ENCODE measurements at places on chromosomes 16 and 17.

- DNase-seq = no peak
These were observed 184.7 kb downstream of the C16orf95 start for GRCh38 chr16:87132361-87133014.

GRCh38 chr17:68435876-68436842, 21.1 kb downstream of the WIPI1 start:
- peak; percentile 72 for DNase-seq

GRCh38 chr16:1380195-1380594, 28.5 kb downstream of the GNPTG start:
- no peak for DNase-seq

DNA sequence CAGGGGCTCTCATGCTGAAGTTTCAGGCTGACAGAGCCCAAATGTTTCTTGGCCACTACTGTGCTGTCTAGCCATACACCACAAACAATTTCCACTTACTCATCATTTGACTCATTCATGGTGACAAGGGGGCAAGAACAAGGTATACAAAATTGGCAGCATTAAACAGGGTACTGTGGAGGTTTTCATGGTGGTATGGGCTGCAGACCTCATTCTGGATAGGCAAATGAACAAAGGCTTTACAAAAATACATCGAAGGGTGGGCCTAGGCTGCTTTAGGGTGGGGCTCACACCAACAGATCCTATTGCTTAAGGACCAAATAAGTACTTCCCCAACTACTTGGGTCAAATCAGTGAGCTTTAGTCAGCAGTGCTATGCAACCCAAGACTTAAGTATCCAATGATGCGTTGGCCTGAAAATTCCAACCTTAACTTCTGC, 53.0 kb downstream of the N4BP1 start:
- DNase-seq = peak; percentile 27

- DNase-seq = no peak
These were observed 25.6 kb downstream of the MAPK8IP3 start for GRCh38 chr16:1731603-1732002.

DNA sequence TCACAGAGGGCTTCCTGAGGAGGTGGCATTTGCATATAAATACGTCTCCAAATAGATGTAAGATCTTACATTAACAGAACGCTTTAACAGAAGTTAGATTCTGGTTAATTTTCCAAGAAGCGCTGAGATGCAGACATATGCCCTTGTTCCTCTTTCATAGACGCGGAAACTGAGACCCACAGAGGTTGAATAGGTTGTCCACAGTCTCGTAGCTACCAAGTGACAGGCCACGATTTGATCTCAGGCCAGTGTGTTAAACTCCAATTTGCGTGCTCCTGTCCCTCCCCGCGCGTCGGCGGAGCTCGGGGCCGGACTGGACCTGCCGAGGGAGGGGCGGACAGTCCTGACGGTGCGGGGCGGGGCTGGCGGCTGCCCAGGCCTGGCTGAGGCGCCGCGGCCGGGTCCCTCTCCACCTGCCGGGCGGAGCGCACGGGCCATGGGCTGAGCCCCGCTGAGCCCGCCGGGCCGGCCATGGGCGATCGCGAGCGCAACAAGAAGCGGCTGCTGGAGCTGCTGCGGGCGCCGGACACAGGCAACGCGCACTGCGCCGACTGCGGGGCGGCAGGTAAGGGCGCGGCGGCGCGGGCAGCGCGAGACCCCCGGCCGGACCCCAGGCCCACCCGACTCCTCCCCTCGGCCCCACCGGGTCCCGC, at the start of gene ADAP2:
Gene ADAP2 (plus strand): TSS at position 402 of the 653 bp plus-strand sequence. CDS start 70 bp downstream, at position 472.
- DNase-seq = no peak

GRCh38 chr17:36682773-36683172, 81.4 kb downstream of the MRM1 start:
- DNase-seq = no peak

DNA sequence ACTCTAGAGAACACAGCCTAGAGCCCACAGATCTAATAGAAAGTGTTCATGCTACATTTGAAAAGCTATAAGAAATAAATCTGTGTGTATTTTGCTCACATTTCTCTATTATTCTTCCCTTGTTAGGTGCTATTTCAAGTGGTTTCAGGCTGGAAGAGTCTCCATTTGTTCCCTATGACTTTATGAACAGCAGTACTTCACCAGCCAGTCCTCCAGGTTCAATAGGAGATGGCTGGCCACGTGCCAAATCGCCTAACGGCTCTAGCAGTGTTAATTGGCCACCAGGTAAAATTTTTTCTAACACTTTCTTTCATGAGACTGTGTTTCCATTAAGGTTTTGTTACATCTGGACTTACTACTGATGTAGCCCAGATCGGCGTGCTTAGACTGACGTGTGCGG, 30.7 kb upstream of the SLC5A11 start:
- no peak for DNase-seq

GRCh38 chr16:51148678-51149228, 2.3 kb downstream of the SALL1 start:
- DNase-seq = no peak

- no peak for DNase-seq
These were observed 2.8 kb upstream of the UBTF start for GRCh38 chr17:44222112-44222869.

DNA sequence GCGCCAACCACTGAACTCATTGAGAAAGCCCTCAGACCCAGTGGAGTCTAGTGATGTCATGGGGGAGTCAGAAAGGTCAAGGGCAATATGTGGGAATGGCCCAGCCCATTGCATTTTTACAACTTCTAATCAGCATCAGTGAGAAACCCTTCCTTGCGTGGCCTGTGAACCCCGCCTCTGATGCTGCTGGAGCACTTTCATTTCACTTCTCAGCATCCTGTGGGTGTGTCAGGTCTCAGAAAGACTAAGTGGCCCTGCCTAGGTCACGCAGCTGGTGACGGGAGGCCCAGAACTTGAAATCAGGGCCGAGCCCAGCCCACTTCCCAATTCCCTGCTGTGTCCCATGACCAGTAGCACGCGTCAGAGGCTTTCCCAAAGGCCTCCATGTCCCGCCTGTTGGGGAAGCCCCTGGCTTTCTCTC, 6.1 kb downstream of the DNAI2 start:
- peak; percentile 32 for DNase-seq

DNA sequence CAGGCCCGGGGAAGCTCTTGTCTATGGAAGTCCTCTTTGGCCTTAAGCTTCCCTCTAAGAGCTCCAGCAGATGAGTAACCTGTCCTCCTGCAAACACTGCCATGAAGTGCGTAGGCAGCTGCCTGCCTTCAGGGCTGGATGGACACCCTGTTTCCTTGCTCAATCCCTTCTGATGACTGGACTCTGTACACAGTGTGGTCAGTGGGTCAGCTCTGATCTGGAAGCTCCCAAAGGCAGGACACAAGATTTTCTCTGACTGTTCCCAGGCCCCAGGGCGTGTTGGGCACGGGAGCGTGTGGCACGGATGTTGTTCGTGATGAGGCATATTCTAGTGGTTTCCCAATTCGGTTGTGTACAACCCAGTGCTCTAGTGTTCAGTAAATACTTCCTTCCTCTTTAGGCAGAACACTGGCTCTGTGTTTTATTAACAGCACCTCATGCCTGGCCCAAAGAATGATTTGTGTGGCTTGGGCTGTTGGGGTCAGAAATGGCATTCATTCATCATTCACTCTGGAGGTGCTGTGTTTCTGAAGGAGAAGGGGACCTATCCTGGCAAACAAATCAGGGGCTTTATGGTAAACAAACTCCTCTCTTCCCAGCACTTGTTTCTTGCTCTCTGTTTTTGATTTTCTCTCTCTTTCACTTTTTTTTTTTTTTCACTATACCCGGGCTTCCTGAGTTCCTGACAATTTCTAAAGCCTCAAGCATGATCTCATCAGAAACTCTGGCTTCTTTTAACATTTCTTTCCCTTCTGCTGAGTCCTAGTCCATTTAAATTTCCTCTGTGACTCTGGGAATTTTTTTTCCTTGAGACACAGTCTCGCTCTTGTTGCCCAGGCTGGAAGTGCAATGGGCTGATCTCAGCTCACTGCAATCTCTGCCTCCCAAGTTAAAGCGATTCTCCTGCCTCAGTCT, 12.0 kb upstream of the RNF157 start:
- no peak for DNase-seq

DNA sequence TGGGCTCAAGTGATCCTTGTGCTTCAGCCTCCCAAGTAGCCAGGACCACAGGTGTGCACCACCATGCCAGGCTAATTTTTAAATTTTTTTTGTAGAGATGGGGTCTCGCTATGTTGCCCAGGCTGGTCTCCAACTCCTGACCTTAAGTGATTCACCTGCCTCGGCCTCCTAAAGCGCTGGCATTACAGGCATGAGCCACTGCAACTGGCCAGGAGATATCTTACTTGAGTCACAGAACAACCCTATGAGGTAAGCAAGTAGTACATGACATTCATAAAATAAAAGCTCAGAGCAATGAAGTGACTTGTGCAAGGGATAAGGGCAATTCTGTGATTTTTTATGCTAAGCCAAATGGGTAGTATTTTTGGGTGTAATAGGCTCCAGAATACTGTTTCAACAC, 57.3 kb downstream of the CDC27 start:
- no peak for DNase-seq

- DNase-seq = no peak
These were observed 6.3 kb downstream of the STARD3 start for GRCh38 chr17:39643271-39643670.

DNA sequence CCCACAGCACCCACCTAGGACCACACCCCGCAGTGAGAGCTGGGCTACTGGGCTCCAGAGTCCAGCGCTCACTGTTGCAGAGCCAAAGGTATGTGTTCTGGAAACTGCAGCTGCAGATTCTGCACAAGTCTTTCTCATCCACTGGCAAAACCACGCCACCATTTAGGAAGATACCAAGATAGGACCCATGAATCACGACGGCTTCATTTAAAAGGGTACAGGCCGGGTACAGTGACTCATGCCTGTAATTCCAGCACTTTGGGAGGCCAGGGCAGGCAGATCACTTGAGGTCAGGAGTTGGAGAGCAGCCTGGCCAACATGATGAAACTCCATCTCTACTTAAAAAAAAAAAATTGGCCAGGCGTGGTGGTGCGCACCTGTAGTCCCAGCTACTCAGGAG, 18.8 kb downstream of the FOXF1 start:
- DNase-seq = no peak

DNA sequence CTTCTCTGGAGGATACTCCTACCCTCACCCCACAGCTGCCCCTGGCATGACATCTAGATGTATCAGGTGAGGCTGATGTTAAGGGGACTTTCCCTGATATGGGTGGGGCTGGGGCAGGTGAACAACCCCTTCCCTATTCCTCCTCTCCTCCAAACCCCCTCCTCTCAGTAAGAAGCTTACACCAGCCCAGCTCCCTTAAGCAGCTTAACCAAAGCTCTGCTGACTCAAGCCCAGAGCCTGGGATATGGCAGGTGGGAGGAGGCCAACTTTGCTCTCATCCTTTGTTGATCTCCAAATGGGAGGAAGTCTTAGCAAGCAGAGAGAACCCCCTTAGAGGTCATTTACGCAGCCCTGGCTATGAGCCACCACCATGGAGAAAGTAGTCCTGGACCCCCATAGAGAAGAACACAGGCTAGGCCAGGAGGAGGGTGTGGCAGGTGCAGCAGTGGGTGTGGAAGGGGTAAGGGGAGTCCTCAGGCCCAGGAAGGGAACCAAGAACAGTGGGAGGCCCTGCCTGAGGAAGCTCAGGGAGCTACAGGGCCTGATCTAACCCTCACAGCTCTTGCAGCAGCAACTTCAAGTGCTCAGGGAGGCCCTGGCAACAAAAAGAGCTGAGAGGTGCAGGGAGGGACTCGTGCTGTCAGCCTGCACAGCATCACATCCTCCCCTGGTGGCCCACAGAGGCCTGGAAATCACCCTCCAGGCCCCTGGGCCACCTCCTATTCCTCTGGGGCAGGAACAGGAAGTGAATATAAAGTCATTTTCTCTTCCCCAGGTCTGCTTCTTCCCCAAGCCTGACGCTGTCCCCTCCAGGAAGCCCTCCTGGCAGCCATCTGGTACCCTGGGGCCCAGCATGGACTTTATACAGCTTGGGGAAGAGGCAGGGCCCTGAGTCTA, 2.9 kb downstream of the UNC119 start:
- peak; percentile 19 for DNase-seq

DNA sequence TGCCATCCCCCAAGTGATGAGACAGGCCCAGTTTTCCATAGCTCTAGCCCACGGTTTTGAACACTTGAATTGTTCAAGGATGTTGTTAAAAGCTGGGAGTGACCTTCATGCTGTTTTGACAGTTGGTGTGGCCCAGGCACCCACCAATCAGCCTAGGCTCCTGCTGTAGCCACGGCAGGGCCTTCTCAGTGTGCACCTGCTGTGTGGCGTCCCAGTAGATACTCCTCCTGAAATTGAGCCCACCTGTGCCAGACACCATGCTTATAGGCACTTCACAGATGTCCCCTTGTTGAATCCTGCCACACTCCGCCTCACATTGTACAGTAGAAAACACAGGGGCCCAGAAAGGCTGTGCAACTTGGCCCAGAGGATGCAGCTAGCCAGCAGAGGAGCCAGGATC, 86.4 kb downstream of the SOCS1 start:
- DNase-seq = no peak

- no peak for DNase-seq
These were observed 148.3 kb upstream of the CACNG5 start for GRCh38 chr17:66686601-66687000.

- DNase-seq = no peak
These were observed 32.5 kb upstream of the TNRC6C start for GRCh38 chr17:77925831-77926543.

GRCh38 chr16:12089492-12090150, 113.1 kb downstream of the SNX29 start:
- no peak for DNase-seq

- peak; percentile 22 for DNase-seq
These were observed 45.2 kb downstream of the MYH13 start for GRCh38 chr17:10327640-10328039.

- no peak for DNase-seq
These were observed 191.9 kb downstream of the MSI2 start for GRCh38 chr17:57447990-57448758.

GRCh38 chr16:89164436-89164835, 7.1 kb upstream of the CDH15 start:
- DNase-seq = no peak

GRCh38 chr17:46152423-46152822, 40.8 kb downstream of the KANSL1 start:
- no peak for DNase-seq

- no peak for DNase-seq
These were observed 129.9 kb downstream of the TMEM132E start for GRCh38 chr17:34709158-34709754.

DNA sequence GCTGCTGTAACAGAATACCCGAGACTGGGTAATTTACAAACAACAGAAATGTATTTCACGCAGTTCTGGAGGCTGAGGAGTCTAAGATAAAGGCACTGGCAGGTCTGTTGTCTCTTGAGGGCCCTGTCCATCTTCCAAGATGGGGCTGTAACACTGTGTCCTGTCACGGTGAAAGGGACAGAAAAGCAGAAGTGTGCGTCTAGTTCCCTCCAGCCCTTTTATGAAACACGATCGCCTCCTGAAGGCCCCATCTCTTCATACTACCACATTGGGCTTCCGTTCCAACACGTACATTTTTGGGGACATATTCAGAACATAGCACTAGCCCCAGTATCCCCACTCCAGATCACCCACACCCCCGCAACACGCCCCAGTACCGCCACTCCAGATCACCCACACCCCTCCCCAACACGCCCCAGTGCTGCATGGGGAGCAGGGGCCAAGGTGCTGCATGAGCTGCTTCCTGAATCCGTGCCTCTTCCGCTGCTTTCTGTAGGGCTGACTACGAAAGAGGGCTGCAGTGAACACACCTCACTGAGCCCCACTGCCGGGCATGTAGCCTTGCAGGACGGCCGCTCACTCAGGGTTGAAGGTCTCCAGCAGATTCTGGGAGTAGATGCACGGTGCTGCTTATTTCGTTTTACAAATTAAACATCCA, 91.9 kb downstream of the RPTOR start:
- no peak for DNase-seq
